ENCODE measurements at places on chromosomes 5 and 9.

GRCh38 chr5:72152545-72152944, 45.3 kb downstream of the MAP1B start:
- no peak for DNase-seq

- DNase-seq: no peak
Observed at GRCh38 chr5:116375926-116376325, 198.7 kb downstream of the SEMA6A start.

- no peak for DNase-seq
Observed at GRCh38 chr5:177526191-177526590, 9.4 kb upstream of the DDX41 start.

DNA sequence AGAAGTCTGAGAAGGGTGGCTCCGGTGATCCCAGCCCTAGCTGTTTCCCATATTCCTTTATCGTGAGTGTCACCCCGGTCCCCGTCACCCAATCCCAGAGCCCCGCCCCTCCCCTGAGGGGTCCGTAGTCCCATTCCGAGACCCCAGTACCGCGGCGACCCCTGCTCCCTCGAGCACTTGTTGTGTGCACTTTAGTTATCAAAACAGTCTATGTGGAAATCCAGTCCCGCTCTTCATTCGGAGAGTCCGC, 223 bp downstream of the LRSAM1 start:
- no peak for DNase-seq

DNA sequence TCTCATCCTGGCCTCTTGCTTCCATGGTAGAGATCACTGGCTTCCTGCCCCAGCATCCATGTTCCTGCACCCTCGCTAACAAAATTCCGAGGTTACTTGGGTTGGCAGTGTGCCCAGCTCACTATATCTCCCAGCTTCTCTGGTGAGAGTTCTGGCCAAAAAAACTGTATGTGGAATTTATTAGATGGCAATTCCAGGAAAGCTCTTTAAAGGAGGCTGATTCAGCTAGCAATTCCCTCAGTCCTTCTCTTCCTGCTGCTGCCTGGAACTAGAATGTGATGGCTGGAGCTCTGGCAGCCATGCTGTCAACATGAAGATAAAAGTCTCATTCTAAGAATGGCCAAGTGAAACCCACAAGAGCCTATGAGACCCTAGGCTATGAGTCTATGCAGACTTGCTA, 88.8 kb downstream of the SECISBP2 start:
- no peak for DNase-seq

- DNase-seq: no peak
Observed at GRCh38 chr9:134775081-134775951, 105.3 kb upstream of the FCN2 start.

GRCh38 chr9:12884736-12885395, 110.0 kb downstream of the LURAP1L start:
- DNase-seq: no peak

GRCh38 chr5:17282283-17283120, 65.1 kb downstream of the BASP1 start:
- peak; percentile 6 for DNase-seq

GRCh38 chr5:39652036-39652435, 227.3 kb upstream of the DAB2 start:
- DNase-seq: no peak
